ENCODE measurements at places on chromosomes 5 and 9.

- peak overlapping the region; percentile 93 for H3K4me3 ChIP-seq
- peak overlapping the region; percentile 74 for H3K27ac ChIP-seq
- peaks cover 16% of the 10 kb centered on the region for H3K36me3 ChIP-seq
- peaks cover 16% of the 10 kb centered on the region for H3K27me3 ChIP-seq
- no peak for DNase-seq
- H3K4me1 ChIP-seq = peaks cover 80% of the 10 kb centered on the region
Measured at GRCh38 chr9:89410641-89411350, 87.1 kb downstream of the SEMA4D start.

GRCh38 chr5:31730139-31730538 is 91.2 kb downstream of the PDZD2 start:
- no peaks in the 10 kb centered on the region for H3K27me3 ChIP-seq
- no peak for DNase-seq
- no peak overlapping the region for H3K4me3 ChIP-seq
- no peaks in the 10 kb centered on the region for H3K36me3 ChIP-seq

- no peak overlapping the region for H3K27ac ChIP-seq
- DNase-seq = no peak
- no peaks in the 10 kb centered on the region for H3K27me3 ChIP-seq
Measured at GRCh38 chr5:82918311-82919031, 158.7 kb downstream of the TMEM167A start.

DNA sequence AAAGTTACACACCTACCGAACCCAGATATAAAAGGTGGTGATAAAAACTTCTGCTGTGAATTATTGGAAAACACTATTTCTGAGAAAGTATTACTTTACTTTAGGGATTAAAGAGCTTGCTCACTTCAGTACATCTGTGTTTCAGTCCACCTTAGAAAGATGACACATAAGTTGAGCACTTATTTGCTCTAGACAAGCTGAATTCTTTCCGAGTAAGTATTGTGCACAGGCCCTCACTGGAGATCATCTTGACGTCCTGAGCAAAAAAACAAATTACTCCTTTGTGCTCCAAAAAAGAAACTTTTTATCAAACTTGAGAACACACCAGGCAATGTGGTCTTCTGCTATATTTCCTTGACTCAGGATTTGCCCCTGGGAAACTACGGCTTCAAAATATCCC is 231.0 kb upstream of the GRAMD2B start:
- DNase-seq = no peak
- H3K36me3 ChIP-seq = no peaks in the 10 kb centered on the region
- no peaks in the 10 kb centered on the region for H3K4me1 ChIP-seq
- H3K27me3 ChIP-seq = no peaks in the 10 kb centered on the region
- no peak overlapping the region for H3K27ac ChIP-seq

GRCh38 chr5:124795829-124796228 is 49.4 kb upstream of the ZNF608 start:
- no peaks in the 10 kb centered on the region for H3K36me3 ChIP-seq
- H3K27me3 ChIP-seq = no peaks in the 10 kb centered on the region

DNA sequence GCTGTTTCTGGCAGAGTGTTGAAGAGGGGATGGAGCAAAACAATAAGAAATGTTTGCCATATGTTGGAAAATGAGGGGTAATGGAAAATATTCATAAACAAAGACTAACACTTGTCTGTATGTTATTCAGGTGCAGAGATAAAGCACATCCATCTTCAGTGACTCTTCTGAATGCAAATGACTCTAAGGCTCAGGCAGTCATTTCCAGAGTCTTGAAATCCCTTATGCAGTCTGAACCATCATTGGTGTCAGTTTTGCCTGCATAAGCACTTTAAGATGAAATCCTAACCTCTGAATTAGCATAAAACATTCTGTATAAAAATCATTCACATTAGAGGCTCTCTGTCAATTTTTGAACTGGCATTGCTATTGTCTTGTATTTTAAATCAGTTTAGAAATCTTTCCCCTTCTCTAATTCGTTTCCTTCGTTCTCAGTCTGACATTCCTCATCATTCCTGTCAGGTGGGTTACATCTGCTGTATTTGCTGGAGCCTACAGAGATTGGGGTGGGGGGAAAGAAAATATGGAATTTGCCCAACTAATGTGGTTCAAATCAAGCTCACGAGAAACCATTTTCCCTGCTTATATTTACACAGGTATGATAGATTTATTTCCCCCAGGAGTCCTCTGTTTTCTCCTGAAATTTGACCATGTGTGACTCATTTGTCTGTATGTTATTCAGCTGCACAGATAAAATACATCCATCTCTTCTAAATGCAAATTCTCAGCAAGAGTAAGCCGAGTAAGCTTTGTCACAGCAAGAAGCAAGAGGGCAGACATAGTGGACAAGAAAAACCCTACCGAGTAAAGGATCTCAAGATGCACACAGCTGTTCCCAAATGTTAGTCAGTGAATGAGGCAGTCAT is 31.6 kb downstream of the ENC1 start:
- DNase-seq = no peak
- H3K27me3 ChIP-seq = no peaks in the 10 kb centered on the region
- H3K36me3 ChIP-seq = no peaks in the 10 kb centered on the region
- no peak overlapping the region for H3K27ac ChIP-seq
- H3K4me3 ChIP-seq = no peak overlapping the region

DNA sequence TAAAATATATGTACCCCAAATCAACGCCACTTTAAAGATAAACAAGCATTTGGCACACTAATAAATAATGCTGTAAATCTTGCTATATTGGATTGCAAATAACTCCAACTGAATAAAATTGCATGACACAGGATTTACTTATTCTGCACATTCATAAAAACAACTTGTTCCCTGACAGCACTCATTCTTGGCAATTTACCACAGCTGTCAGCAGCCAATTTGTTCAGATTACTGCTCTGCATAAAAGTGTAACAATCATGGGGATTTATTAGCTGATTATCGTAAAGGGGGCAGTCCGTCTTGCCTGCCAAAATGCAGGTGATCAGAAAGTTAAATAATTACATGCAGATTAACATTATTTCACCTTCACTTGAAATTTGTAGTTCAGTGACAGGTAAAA is 285.3 kb downstream of the SLF1 start:
- H3K27me3 ChIP-seq = no peaks in the 10 kb centered on the region
- no peaks in the 10 kb centered on the region for H3K36me3 ChIP-seq
- no peak for DNase-seq

- no peaks in the 10 kb centered on the region for H3K27me3 ChIP-seq
- no peaks in the 10 kb centered on the region for H3K36me3 ChIP-seq
- H3K4me1 ChIP-seq = no peaks in the 10 kb centered on the region
- H3K27ac ChIP-seq = no peak overlapping the region
- DNase-seq = no peak
- H3K4me3 ChIP-seq = no peak overlapping the region
Measured at GRCh38 chr9:89929673-89930480, 325.1 kb downstream of the GADD45G start.

DNA sequence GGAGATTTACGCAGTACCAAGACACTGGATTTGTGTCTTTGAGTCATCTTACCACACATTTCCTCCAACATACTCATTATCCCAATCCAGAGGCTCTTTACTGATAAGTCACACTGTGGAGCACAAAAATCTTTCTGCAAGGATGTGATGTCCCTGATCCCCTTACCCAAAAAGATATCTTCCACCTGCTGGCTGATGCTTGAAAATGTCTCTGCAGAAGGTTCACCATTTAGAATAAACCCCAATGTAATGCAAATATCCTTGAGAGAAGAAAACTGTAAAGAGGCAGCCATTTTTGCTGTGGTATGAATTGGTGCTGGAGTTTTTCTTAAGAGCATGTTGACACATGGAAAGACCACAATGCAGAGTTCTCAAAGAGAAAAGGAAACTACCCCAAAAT is 65.7 kb upstream of the RORB start:
- no peaks in the 10 kb centered on the region for H3K4me1 ChIP-seq
- no peak overlapping the region for H3K4me3 ChIP-seq
- no peak for DNase-seq
- peaks cover 10% of the 10 kb centered on the region for H3K27me3 ChIP-seq
- no peak overlapping the region for H3K27ac ChIP-seq

- H3K36me3 ChIP-seq = no peaks in the 10 kb centered on the region
- no peak overlapping the region for H3K27ac ChIP-seq
- H3K4me3 ChIP-seq = no peak overlapping the region
- H3K27me3 ChIP-seq = no peaks in the 10 kb centered on the region
Measured at GRCh38 chr9:106438928-106439327, 424.0 kb upstream of the ZNF462 start.

GRCh38 chr5:172905346-172906140 is 53.7 kb upstream of the RPL26L1 start:
- peaks cover 20% of the 10 kb centered on the region for H3K4me1 ChIP-seq
- H3K27me3 ChIP-seq = peaks cover 2% of the 10 kb centered on the region
- no peak overlapping the region for H3K4me3 ChIP-seq
- DNase-seq = no peak

GRCh38 chr5:172144291-172144815 is 43.7 kb downstream of the STK10 start:
- peak overlapping the region; percentile 29 for H3K4me3 ChIP-seq
- DNase-seq = no peak
- peak overlapping the region; percentile 94 for H3K27ac ChIP-seq
- peaks cover 100% of the 10 kb centered on the region for H3K4me1 ChIP-seq
- H3K27me3 ChIP-seq = peaks cover 3% of the 10 kb centered on the region

GRCh38 chr5:8906303-8906967 is 639.4 kb downstream of the SEMA5A start:
- H3K4me1 ChIP-seq = no peaks in the 10 kb centered on the region
- peaks cover 1% of the 10 kb centered on the region for H3K27me3 ChIP-seq
- no peak overlapping the region for H3K4me3 ChIP-seq
- H3K36me3 ChIP-seq = no peaks in the 10 kb centered on the region
- no peak for DNase-seq

DNA sequence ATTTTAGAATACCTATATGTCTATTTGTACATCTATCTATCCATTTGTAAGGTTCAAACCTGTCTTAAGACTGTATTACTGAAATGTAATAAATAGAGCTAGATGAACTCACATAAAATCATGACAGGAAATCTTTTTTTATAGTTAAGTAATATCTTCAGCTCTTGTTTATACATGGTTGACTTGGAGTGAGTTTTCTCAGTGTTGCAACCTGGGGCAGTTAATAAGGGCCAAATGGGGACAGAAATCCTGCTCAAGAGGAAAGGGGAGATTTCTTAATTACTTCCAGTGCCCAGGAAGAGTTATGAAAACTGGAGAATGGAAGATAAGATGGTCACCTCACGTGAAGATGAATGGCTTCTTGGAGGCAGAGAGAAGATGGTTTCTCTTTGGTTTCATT is 265.1 kb upstream of the FBXL7 start:
- H3K4me1 ChIP-seq = no peaks in the 10 kb centered on the region
- no peaks in the 10 kb centered on the region for H3K36me3 ChIP-seq
- no peak for DNase-seq

GRCh38 chr9:93891549-93892310 is 63.4 kb downstream of the BARX1 start:
- no peak overlapping the region for H3K4me3 ChIP-seq
- H3K27me3 ChIP-seq = peaks cover 2% of the 10 kb centered on the region
- H3K27ac ChIP-seq = no peak overlapping the region
- H3K36me3 ChIP-seq = no peaks in the 10 kb centered on the region

DNA sequence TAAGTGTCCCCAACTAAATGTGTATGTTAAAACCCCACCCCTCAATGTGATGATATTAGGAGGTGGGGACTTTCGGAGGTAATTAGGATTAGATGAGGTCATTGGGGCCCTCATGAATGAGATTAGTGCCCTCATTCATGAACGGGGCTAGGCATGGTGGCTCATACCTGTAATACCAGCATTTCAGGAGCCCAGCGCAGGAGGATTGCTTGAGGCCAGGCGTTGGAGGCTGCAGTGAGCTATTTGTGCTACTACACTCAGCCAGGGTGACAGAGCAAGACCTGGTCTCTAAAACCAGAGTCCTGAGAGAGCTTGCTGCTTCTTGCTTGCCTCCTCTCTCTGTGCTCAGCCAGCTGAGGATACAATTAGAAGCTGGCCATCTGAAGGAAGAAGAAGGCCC is 62.1 kb upstream of the HSPA9 start:
- no peaks in the 10 kb centered on the region for H3K4me1 ChIP-seq
- H3K4me3 ChIP-seq = no peak overlapping the region
- H3K36me3 ChIP-seq = no peaks in the 10 kb centered on the region
- peaks cover 7% of the 10 kb centered on the region for H3K27me3 ChIP-seq

GRCh38 chr5:98200726-98201541 is 572.5 kb upstream of the RGMB start:
- H3K4me1 ChIP-seq = no peaks in the 10 kb centered on the region
- no peaks in the 10 kb centered on the region for H3K36me3 ChIP-seq
- H3K27me3 ChIP-seq = peaks cover 2% of the 10 kb centered on the region
- H3K4me3 ChIP-seq = no peak overlapping the region

DNA sequence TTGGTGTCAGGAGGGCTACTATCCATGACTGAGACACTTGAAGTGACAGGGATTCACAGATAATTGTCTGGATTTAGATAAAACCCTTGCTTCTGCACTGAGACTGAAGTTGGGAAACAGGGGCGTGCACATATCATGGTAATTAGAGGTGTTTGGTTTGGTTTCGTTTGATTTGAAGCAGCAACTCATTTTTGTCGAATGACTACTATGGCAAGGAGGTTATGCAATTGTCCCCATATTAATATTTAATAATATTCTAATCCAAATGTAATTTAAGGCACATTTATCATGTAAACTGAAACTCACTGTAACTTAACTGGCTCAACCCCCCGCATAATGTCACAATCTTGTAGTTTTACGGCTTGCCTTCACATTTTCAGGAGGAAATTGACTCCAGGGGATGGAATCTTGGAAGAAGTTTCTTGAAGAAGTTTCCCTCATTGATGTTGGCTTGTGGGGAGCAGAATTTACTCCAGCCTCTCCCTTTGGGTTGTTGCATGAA is 12.5 kb downstream of the ZNF366 start:
- no peak overlapping the region for H3K4me3 ChIP-seq
- no peak for DNase-seq
- no peaks in the 10 kb centered on the region for H3K4me1 ChIP-seq

DNA sequence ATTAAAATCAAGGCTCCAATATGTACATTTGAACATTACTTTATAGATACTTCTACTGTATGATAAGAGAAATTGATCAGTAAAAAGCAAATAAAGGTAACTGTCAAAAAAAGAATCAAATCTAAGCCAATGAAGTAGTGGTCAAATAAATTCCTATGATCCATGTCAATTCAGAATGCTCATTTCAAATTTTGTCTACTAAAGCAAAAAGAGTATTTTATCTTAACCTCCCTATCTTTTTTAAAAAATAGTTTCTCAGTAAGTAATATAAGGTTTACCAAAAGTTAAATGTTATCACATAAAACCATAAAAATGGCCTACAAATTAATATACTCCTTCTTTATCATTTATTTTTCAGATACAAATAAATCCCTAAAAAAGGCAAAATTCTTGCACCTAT is 165.9 kb downstream of the AGTPBP1 start:
- no peak for DNase-seq
- no peaks in the 10 kb centered on the region for H3K27me3 ChIP-seq
- no peaks in the 10 kb centered on the region for H3K4me1 ChIP-seq
- no peak overlapping the region for H3K4me3 ChIP-seq

DNA sequence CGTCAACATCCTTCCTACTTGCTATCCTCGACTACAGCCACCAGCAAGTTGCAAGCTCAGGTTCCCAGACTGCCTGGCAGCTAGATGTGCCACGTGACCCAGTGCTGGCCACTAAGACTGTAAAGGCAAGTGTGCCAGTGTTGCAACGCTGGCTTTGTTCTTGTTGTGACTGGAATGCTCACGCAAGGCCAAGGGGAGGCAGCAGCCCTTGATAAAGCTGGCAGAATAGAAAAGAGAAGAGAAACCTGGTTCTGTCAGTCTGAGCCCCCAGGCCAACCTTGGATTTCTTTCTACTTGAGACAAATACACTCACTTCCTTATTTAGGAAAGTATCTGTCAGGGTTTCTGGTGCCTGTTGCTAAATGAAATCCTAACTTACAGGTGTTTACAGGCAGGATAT is 113.0 kb downstream of the KLHL3 start:
- no peak for DNase-seq
- no peaks in the 10 kb centered on the region for H3K27me3 ChIP-seq
- no peak overlapping the region for H3K4me3 ChIP-seq
